ENCODE measurements at places on chromosomes 4 and X. TPM values are rescaled to one million over a fixed set of nuclear protein-coding genes. Genes with fewer than 3 reads are reported as not detected.
A peak's percentile ranks its signal among the peaks of the same experiment; 100 is the strongest.

- peak; percentile 65 for DNase-seq
Measured at GRCh38 chr4:15400981-15401671, 26.7 kb upstream of the C1QTNF7 start.

DNA sequence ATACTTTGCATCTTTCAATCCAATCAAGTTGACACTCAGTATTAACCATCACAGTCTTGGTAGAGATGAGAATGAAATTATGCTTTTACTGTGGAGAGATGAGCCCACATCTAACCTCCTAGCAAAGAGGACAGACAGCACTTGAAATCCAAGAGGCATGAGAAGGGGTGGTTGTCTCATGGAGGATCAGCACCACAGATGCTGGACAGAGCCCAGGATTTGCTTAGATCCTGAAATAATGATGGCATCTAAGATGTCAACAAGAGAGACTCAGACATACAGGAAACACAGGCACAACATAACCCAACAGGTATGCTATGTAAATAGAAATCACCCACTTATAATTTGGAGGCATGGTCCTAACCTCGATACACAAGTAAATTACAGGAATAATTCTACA lies 74.3 kb upstream of the VCX2 start:
- no peak for DNase-seq

- peak; percentile 56 for DNase-seq
Measured at GRCh38 chr4:72006586-72006985, 25.2 kb upstream of the NPFFR2 start.

GRCh38 chr4:137116144-137116543 lies 416.1 kb downstream of the PCDH18 start:
- DNase-seq: peak; percentile 6

GRCh38 chr4:93116624-93117023 lies 711.9 kb upstream of the ATOH1 start:
- no peak for DNase-seq

DNA sequence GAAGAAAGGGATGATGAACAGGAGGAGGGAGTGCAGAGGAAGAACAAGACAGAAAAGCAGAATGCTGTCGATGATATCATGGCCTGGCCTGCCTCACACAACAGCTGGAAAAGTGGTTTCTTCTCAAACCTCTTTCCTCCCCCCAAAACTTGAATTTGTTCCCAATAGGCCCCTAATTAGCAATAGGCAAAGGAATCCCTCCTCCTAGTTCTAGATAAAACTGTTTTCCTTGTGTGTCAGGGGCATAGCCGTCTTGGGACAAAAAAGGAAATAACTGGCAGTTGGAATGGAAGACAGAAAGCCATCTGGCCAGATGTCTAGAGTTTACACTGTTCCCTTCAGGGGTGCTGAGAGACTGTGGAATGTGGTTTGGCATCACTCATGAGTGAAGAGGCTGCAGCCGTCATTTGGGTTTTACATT lies 177.8 kb upstream of the C1QTNF7 start:
- DNase-seq: peak; percentile 13

DNA sequence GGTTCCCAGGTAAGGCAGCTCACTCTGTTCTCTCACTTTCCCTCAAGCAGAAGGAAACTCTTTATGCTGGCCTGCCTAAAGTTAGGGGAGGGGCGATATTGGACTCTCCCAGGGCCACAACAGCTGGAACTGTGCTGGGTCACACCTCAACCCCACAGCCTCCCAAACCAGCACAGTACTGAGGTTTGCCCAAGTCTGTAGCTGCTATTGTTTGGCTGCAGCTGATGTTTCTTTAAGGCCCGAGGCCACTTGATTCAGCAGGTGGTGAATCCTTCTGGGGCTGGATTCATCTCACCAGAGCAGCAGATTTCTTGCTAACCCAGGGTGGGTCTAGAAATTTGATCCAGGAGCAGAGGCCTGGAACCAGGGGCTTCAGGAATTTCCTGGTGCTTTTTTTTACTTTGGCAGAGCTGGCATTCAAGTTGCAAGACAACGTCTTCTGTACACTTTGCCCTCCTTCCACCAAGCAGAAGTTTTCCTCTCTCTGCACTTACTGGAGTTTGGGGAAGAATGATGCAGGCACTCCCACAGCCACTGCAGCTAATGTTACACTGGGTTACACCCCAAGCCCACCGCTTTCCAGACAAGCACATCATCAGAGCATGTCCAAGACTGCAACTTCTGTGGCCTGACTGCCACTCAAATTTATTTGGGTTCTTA lies 544.7 kb upstream of the NDST4 start:
- no peak for DNase-seq

- DNase-seq: no peak
Measured at GRCh38 chrX:50106051-50106675, 94.6 kb downstream of the AKAP4 start.

DNA sequence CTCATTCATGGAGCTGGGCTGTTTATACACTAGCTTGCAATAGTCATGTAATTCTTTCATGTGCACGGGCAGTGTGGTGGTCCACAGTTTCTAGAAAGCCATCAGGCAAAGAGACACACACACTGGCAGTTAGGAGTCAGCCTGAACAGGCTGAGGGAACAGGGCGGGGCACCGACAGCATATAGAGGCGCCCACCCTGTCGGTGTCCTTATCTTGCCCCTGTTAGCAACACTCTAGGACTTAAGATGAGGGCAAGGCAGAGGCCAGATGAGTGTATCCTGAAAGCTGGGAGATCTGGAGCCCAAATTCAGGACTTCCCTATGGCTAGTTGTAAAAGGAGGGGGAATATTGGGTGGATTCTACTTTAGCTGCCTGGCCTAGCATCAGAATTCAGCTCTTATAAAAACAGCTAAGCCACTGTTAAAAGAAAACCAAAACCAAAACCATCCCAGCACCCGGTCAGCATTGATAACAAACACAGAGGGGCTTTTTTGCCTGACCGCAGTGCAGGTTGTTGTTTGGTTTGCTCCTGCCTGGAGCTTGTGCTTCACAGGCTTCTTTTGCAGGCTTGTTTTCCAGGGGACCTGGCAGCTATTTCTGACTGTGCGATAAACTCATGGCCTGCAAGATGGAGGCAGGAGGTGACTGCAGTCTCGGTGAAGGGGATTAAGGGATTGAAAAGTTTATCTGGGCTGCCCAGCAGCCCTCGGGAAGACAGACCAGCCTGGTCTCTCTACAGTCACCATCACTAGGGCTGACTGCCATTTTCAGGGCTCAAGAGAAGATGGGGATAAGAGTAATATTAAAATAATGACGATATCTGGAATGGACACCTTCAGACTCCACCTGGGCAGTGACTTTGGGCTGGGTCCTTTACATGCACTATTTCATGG lies 638.9 kb downstream of the MID1IP1 start:
- DNase-seq: no peak

DNA sequence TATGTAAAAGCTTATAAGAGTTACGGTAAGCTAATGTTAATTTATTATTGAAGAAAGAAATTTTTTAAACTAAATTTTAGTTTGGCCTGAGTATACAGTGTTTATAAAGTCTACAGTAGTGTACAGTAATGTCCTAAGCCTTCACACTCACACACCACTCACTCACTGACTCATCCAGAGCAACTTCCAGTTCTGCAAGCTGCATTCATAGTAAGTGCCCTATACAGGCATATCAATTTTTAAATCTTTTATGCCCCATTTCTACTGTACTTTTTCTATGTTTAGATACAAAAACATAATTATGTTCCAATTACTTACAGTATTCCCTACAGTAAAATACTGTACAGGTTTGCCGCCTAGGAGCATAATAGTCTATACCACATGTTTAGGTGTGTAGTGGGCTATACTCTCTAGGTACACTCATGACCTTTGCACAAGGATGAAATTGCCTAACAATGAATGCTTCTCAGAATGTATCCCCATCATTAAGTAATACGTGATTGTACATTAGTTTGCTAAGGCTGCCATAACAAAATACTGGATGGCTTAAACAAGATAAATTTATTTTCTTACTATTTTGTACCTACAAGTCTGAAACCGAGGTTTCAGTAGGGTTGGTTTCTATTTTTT lies 333.8 kb upstream of the PCDH7 start:
- peak; percentile 77 for DNase-seq

DNA sequence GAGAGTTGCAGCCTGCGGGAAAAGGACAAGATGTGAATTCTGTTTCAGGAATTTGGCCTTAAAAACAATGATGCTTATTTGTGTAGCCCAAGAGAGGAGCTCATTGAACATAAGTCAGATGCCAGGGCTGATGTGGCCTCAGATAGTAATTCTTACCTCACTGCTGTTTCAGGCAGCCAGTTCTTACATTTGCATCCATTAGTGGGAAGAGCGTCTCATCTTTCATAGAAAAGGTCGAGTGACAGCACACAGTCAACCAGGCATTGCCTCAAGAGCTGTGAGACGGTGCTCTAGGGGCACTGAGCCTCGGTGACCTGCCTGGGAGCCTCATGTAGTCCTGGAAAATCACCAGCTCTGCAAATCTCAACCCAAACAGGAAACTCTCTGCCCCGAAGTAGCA lies 174.9 kb upstream of the FRG1 start:
- no peak for DNase-seq

- no peak for DNase-seq
Measured at GRCh38 chrX:15146515-15146914, 123.4 kb downstream of the ASB9 start.

- no peak for DNase-seq
Measured at GRCh38 chr4:56648021-56648823, 32.9 kb downstream of the HOPX start.

DNA sequence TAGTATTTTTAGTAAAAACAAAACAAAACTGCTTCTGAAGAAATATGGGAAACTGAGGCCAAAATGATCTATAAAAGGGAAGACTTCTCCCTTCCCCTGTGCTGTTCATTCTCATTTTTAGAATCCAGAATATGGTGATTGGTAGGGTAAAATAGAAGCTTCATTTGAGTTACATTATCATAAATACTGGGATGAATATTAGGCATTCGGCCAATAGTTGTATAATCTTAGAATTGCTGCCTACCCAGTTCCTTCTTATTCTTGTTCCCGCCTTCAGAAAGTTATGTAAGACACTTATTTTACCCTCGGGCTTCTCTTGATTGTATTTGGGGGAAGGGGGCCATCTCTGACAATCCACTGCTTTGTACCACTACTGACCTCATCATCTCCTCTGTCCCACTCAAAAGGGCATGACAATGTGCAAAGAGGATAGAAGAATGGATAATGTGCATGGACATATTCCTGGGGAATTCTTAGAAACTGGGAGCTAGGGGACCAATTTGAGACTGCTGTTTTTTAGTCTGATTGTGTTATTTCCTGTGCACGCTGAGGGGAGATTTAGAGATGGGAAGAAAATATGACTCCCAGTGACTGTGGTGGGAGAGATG lies 588 bp downstream of the ART3 start:
- no peak for DNase-seq

GRCh38 chr4:185559915-185560281 lies 24.6 kb upstream of the PDLIM3 start:
- peak; percentile 68 for DNase-seq

GRCh38 chrX:41005445-41005992 lies 79.7 kb upstream of the USP9X start:
- no peak for DNase-seq

- DNase-seq: peak; percentile 31
Measured at GRCh38 chr4:5409237-5409636, 299.1 kb downstream of the EVC2 start.

DNA sequence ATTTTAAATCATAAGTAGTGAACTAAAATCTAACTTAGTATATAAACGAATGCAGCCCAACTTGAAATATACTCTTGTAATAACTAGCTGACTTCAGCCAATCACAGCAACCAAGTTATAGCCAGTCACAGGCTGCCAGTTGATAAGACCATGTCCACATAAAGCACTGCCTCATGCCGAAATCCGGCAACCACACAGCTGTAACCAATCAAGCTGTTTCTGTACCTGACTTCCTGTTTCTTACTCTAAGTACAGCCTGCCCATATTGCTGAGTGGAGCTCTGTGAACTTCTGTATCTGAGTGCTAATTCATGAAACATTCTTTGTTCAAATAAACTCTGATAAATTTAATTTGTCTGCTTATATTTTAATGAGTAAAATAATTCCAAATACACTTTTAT lies 805.3 kb upstream of the EPHA5 start:
- DNase-seq: no peak

- peak; percentile 63 for DNase-seq
Measured at GRCh38 chr4:5511791-5512190, 196.6 kb downstream of the EVC2 start.

- DNase-seq: no peak
Measured at GRCh38 chrX:134554291-134554690, 94.3 kb downstream of the HPRT1 start.

GRCh38 chr4:128303405-128303785 lies 15.8 kb upstream of the PGRMC2 start:
- no peak for DNase-seq

DNA sequence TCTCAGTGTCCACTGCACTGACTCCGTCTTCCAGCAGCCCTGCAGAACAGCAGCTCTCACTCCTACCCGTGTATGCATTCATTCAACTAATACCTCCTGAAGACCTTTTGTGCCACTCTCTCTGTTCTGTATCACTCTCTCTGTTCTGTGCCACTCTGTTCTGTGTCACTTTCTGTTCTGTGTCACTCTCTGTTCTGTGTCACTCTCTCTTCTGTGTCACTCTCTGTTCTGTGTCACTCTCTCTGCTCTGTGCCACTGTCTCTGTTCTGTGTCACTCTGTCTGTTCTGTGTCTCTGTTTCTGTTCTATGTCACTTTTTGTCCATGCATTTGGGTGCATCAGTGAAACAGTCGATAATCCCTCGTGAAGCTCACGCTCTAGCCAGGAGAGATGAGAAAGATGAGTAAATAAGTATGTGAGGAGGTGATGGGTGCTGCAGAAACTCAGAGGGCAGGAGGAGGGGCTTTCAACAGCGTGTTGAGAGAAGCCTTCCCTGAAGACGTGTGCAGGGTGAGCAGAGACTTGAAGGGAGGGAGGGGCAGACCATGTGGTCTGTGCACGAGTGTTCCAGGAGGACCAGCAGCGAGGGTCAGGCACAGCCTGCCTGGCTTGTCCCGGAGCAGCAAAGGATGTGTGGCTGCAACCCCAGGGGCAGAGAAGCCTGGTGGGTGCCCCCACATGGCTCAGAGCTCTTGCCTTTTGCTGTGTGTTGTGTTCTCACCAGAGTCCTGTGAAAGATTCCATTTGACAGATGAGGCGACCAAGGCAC lies 8.9 kb downstream of the PIGG start:
- no peak for DNase-seq

GRCh38 chr4:15753786-15754185 lies 24.3 kb upstream of the CD38 start:
- DNase-seq: peak; percentile 6

GRCh38 chr4:91089178-91089577 lies 962.0 kb downstream of the CCSER1 start:
- DNase-seq: no peak

GRCh38 chrX:10470009-10470408 lies 150.4 kb downstream of the MID1 start:
- DNase-seq: peak; percentile 10

- no peak for DNase-seq
Measured at GRCh38 chr4:2515830-2516550, 20.5 kb upstream of the FAM193A start.

Gene POU4F2
- not detected for polyA plus RNA-seq

Gene RBMX
- polyA plus RNA-seq: 151 TPM

Gene CYP2U1
- 6.1 TPM for polyA plus RNA-seq

Gene MID1
- polyA plus RNA-seq: 36.6 TPM

Gene PABPC1L2A
- polyA plus RNA-seq: not detected

Gene ADGRG2
- 0.07 TPM for polyA plus RNA-seq

Gene NLRP2B
- not detected for polyA plus RNA-seq

Gene UCP1
- polyA plus RNA-seq: not detected

Gene S100G
- not detected for polyA plus RNA-seq

Data from IMR-90 (cell line).